Activated CD8-positive, alpha-beta memory T cell treated with anti-CD3 and anti-CD28 coated beads for 1 hour (primary cell): ENCODE measurements at places on chromosomes 2 and 18.

- no peak for DNase-seq
Measured at GRCh38 chr2:220154304-220154703, 526.9 kb downstream of the SLC4A3 start.

- DNase-seq: no peak
Measured at GRCh38 chr2:64212346-64212745, 68.1 kb upstream of the PELI1 start.

- no peak for DNase-seq
Measured at GRCh38 chr2:129892360-129892759, 87.1 kb upstream of the RAB6C start.

GRCh38 chr2:112924821-112925220 is 13.9 kb downstream of the IL37 start:
- DNase-seq: no peak

GRCh38 chr18:68033466-68033865 is 516.9 kb upstream of the DSEL start:
- DNase-seq: no peak

- DNase-seq: no peak
Measured at GRCh38 chr2:63440612-63441011, 147.7 kb downstream of the WDPCP start.
